ENCODE measurements at places on chromosomes 16 and 17.

GRCh38 chr17:7634384-7634783, 4.4 kb downstream of the SHBG start:
- no peak for DNase-seq

GRCh38 chr17:37292429-37293139, 83.2 kb upstream of the C17orf78 start:
- no peak for DNase-seq

DNA sequence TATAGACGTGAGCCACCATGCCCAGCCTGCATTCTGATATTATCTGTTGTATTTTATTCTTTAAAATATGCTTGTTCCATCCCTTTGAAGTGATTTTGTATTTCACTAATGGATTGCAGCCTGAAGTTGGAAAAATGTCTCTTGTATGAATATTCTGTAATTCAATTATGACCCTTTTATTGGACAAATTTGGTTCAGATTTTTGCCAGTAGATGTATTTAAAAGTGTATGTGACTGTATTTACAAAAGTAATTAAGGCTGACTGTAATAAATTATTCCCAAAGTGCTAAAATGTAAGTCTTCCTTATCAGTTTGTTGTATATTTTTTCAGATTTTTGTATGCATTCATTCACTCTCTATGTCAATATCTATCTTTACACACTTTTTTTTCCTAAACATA, 23.8 kb downstream of the PPM1E start:
- no peak for DNase-seq

GRCh38 chr16:72013389-72013788, 4.8 kb downstream of the DHODH start:
- no peak for DNase-seq

GRCh38 chr16:46961373-46962353, 11.8 kb downstream of the DNAJA2 start:
- no peak for DNase-seq

DNA sequence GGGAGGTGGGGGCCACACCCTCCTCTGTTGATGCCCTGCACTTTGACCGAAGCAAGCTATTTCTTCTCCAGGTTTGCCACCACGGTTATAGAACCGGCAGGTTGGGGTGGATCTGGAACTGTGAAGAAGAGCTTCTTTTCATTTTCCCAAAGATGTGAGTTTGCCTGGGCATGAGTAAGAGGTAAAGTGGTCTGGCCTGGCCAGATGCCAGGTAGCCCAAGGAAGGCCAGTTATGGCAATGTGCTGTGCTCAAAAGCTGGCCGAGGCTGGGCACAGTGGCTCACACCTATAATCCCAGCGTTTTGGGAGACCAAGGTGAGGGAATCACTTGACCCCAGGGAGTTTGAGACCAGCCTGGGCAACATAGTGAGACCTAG, 18.7 kb downstream of the ATP6V0D1 start:
- no peak for DNase-seq

- DNase-seq: no peak
Observed at GRCh38 chr17:12902046-12902445, 112.7 kb downstream of the ARHGAP44 start.

DNA sequence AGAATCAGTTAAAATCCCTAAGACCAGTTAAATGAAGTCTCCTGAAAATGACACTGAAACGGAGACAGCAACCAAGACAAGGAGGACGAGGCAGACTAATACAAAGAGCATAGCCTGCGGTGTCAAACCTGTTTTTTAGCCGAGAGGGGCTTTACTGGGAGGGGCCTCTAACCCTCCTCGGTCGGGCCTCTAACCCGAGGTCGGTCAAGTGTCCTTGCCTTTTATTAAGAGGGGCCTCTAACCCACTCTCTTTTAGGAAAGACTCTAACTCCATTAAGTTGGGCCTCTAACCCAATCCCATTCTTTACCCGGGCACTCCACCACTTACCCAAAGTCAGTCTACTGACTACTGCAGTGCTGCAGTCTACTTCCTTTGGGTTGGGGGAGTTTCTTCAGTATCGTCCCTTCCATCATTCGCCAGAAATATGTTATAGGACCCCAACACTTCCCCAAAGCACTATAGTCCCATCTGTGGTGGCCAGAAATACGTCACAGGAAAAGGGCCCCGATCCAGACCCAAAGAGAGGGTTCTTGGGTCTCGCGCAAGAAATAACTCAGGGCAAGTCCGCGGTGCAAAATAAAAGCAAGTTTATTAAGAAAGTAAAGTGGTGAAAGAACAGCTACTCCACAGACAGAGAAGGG, 39.2 kb upstream of the ARL4D start:
- no peak for DNase-seq

DNA sequence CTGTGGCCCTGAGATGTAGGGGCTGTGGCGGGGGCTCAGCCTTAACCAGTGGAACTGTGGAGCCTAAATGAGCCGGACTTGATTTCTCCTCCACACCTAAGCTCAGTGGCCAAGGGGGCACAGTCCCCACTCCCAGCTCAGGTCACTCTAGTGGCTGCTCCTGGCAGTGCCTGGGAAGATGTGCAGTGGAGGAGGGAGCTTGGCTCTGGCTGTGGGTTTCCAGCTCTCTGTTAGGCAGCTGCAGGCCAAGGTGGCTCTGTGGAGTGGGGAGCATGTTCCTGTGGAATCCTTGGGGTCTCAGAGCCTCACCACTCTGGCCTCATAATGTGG, 76.3 kb downstream of the AMFR start:
- no peak for DNase-seq

- peak; percentile 61 for DNase-seq
Observed at GRCh38 chr17:77213778-77214132, 73.0 kb downstream of the SEC14L1 start.
